ENCODE measurements at places on chromosomes 2 and 18.

- no peak for DNase-seq
Observed at GRCh38 chr2:188884517-188884916, 89.7 kb upstream of the COL3A1 start.

DNA sequence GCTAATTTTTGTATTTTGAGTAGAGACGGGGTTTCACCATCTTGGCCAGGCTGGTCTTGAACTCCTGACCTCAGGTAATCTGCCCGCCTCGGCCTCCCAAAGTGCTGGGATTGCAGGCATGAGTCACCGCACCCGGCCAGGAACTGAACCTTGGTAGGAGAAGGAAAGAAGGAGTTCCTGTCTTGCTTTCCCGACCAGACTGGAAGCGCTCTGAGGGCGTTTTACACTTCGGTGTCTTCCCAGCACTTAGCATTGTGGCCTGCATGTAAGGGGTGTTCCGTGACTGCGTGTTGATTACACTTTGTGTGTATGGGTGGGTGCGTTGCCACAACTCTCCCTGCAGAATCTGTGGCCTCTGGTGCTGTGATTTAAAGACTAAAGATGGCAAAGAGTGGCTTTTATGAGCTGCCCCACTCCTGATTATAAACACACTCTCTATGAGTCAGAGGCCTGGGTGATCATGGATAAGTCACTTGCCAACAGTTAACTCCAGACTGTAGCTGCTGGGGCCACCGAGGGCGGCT lies 46.0 kb downstream of the ODC1 start:
- no peak for DNase-seq

- DNase-seq: no peak
Observed at GRCh38 chr2:172674034-172674967, 61.3 kb upstream of the RAPGEF4 start.

- no peak for DNase-seq
Observed at GRCh38 chr2:46667945-46668344, 188.6 kb downstream of the TMEM247 start.

GRCh38 chr2:21453723-21454450 lies 330.1 kb downstream of the TDRD15 start:
- DNase-seq: no peak

GRCh38 chr2:136175466-136175865 lies 57.5 kb upstream of the CXCR4 start:
- DNase-seq: no peak
